ENCODE measurements at places on chromosomes 11 and 22. TPM values are rescaled to one million over a fixed set of nuclear protein-coding genes. Genes with fewer than 3 reads are reported as not detected.
A peak's percentile ranks its signal among the peaks of the same experiment; 100 is the strongest.

- H3K27ac ChIP-seq: no peak overlapping the region
- no peak for DNase-seq
- no peaks in the 10 kb centered on the region for H3K4me1 ChIP-seq
- no peaks in the 10 kb centered on the region for H3K36me3 ChIP-seq
Measured at GRCh38 chr11:99545616-99546015, 524.9 kb downstream of the CNTN5 start.

GRCh38 chr22:31271485-31271884, 20.8 kb downstream of the PIK3IP1 start:
- H3K27ac ChIP-seq: no peak overlapping the region
- no peak overlapping the region for H3K4me3 ChIP-seq
- H3K27me3 ChIP-seq: no peaks in the 10 kb centered on the region
- DNase-seq: no peak
- peaks cover 26% of the 10 kb centered on the region for H3K36me3 ChIP-seq

- peak; percentile 29 for DNase-seq
- H3K4me1 ChIP-seq: no peaks in the 10 kb centered on the region
- H3K27ac ChIP-seq: peak overlapping the region; percentile 43
- H3K36me3 ChIP-seq: no peaks in the 10 kb centered on the region
Measured at GRCh38 chr11:121497176-121497998, 44.6 kb upstream of the SORL1-AS1 start.

DNA sequence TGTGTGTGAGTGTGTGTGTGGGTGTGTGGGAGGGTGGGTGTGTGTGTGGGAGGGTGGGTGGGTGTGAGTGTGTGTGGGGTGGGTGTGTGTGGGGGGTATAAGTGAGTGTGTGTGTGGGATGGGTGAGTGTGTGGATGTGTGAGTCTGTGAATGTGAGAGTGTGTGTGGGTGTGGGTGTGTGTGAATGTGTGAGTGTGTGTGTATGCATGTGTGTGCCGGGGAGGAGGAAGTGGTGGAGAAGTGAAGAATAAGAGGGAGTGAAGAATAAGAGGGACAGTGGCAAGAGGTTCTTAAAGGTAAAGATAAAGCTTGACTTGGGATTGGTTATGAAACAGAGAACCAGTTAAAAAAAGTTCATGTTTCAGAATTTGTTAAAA, 54.0 kb downstream of the PRR5L start:
- no peaks in the 10 kb centered on the region for H3K27me3 ChIP-seq
- no peak overlapping the region for H3K4me3 ChIP-seq
- no peak overlapping the region for H3K27ac ChIP-seq
- no peaks in the 10 kb centered on the region for H3K36me3 ChIP-seq
- H3K4me1 ChIP-seq: no peaks in the 10 kb centered on the region
- DNase-seq: peak; percentile 14

DNA sequence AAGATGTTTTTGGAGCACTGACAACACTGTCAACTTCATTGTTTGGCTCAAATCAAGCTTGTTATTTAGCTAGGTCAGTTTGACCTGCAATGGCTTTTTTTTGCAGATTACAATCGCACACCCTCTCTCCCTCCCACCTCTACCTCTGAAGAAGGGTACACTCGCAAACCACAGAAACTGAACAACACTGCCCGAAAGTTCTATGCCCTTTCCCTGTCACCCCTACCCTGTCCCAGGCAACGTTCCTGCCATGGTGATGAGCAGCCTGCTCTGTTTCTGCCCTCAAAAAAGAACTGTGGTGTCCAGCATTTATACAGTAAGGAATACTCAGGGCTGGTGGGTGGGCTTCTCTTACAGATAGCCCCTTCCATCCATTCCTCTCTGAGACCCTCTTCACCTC, 33.7 kb downstream of the SC5D start:
- H3K27me3 ChIP-seq: no peaks in the 10 kb centered on the region
- H3K4me1 ChIP-seq: no peaks in the 10 kb centered on the region
- no peak overlapping the region for H3K27ac ChIP-seq
- no peak for DNase-seq
- no peaks in the 10 kb centered on the region for H3K36me3 ChIP-seq
- no peak overlapping the region for H3K4me3 ChIP-seq

Gene CNTF
- 1.8 TPM for total RNA-seq

GRCh38 chr11:117925198-117925925, 3.8 kb downstream of the TMPRSS13 start:
- no peaks in the 10 kb centered on the region for H3K27me3 ChIP-seq

- H3K36me3 ChIP-seq: no peaks in the 10 kb centered on the region
- H3K4me3 ChIP-seq: peak overlapping the region; percentile 70
- DNase-seq: no peak
- peak overlapping the region; percentile 85 for H3K27ac ChIP-seq
- H3K4me1 ChIP-seq: peaks cover 20% of the 10 kb centered on the region
Measured at GRCh38 chr11:64230985-64231365, 627 bp downstream of the DNAJC4 start.
